IMR-90 (cell line): ENCODE measurements at places on chromosomes 16 and 17. TPM values are rescaled to one million over a fixed set of nuclear protein-coding genes. Genes with fewer than 3 reads are reported as not detected.
A peak's percentile ranks its signal among the peaks of the same experiment; 100 is the strongest.

ZC3H7A gene
- 22.2 and 33.3 TPM in 2 replicates for total RNA-seq

ALOXE3 gene
- under 0.01 TPM in 2 replicates for total RNA-seq

DNA sequence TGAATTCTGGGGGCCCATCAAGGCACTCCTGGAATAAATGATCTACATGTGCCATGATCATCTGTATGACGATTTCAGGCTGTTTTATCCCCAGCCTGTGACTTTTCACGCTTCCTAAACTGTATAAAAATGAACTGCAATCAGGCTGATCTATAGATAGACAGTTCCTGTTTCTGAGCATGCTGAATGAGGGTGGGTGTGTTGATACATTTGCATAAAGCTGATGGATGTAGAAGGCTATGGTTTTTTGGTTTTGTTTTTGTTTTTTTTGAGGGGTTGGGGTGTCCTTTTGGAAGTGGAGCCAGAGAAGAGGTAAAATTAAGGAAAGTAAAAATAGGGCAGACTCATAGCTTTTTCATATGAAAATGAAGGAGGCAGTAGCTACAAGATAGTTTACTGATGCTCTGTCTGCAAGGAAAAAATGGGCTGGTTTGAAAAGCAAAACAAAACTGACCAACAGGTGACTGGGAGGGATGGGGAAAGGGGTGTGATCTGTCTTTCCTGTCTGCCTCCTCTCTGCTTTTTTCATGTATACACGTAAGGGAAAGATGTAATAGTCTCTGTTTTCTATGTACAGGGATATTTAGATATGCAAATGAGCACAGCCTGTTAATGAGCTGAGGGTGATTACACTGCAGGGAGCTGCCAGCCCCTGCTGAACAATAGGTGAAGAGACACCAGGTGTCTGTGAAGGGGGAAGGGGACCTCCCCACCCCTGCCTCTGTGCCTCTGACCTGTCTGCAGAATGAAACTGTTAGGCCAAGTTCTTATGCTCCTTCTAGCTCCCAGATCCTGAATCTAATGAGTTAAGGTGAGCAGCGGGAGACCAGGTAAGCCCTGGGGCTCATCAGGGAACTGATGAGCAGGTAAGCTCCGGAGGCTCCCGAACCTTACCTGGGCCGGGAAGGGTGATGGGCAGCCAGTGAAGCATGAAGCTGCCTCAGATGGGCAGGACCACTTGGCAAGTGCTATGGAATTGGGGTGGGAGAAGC, 46.6 kb upstream of the LYRM9 start:
- H3K4me1 ChIP-seq = no peaks in the 10 kb centered on the region
- H3K27ac ChIP-seq = no peak overlapping the region
- peaks cover 29% of the 10 kb centered on the region for H3K27me3 ChIP-seq
- H3K4me3 ChIP-seq = no peak overlapping the region
- no peaks in the 10 kb centered on the region for H3K36me3 ChIP-seq

- no peak overlapping the region for H3K27ac ChIP-seq
- DNase-seq = no peak
- no peaks in the 10 kb centered on the region for H3K36me3 ChIP-seq
- H3K27me3 ChIP-seq = no peaks in the 10 kb centered on the region
- H3K4me3 ChIP-seq = no peak overlapping the region
Observed at GRCh38 chr16:60206516-60206915, 1472.4 kb upstream of the GOT2 start.

- H3K36me3 ChIP-seq = no peaks in the 10 kb centered on the region
- no peak for DNase-seq
- no peaks in the 10 kb centered on the region for H3K27me3 ChIP-seq
- H3K4me3 ChIP-seq = no peak overlapping the region
Observed at GRCh38 chr16:72428681-72429376, 256.9 kb upstream of the PMFBP1 start.

NPW gene
- 0.18 TPM in 1 of 2 replicates, not detected in the other for total RNA-seq

DNA sequence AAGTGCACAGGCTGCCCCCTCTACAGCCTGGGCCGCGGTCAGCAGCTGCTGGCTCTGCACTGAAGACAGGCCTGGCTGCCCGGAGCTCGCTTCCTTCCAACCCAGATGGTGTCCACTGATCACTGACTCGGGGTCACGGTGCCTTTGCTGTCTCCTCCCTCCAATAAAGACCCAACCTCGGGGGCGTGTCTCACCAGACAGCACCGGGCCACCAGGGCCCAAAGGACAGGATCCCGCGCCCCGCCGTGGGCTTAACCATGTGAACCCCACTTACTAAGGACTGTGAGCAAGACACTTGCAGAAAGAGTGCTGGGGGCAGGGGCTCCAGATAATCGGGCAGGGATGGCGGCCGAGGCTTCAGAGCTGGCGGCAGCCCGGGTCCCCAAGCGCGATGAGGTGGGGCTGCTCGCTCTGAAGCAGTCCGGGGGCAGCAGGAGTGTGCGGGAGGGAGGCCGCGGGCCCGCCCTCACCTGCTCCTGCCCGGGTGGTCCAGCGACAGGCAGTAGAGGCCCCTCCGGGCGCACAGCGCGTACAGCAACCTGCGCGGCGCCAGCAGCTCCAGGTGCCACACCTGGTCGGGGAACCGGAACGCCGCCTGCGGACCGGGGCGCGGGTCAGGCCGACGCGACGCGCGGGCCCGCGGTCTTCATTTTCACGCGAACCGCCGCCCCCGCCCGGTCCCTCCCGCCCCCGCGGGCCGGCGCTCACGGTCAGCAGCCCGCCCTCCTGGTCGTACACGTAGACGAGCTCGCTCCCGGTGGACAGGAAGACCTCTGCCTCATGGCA, 502 bp downstream of the FAAP100 start:
- H3K27me3 ChIP-seq = no peaks in the 10 kb centered on the region
- H3K27ac ChIP-seq = peak overlapping the region; percentile 94
- peaks cover 22% of the 10 kb centered on the region for H3K4me1 ChIP-seq
- DNase-seq = peak; percentile 16
- H3K36me3 ChIP-seq = peaks cover 32% of the 10 kb centered on the region
- H3K4me3 ChIP-seq = peak overlapping the region; percentile 100

GRCh38 chr16:47731252-47731651, 270.1 kb downstream of the PHKB start:
- peak; percentile 99 for DNase-seq
- no peaks in the 10 kb centered on the region for H3K27me3 ChIP-seq
- H3K36me3 ChIP-seq = no peaks in the 10 kb centered on the region
- H3K27ac ChIP-seq = peak overlapping the region; percentile 32
- H3K4me3 ChIP-seq = no peak overlapping the region

- no peaks in the 10 kb centered on the region for H3K4me1 ChIP-seq
- H3K36me3 ChIP-seq = no peaks in the 10 kb centered on the region
- H3K27me3 ChIP-seq = no peaks in the 10 kb centered on the region
- DNase-seq = no peak
- H3K27ac ChIP-seq = no peak overlapping the region
- H3K4me3 ChIP-seq = no peak overlapping the region
Observed at GRCh38 chr16:83205896-83206295, 579.1 kb downstream of the CDH13 start.

- no peaks in the 10 kb centered on the region for H3K27me3 ChIP-seq
- H3K4me3 ChIP-seq = no peak overlapping the region
- H3K27ac ChIP-seq = peak overlapping the region; percentile 3; the same call in 1 of the 2 replicates
- no peaks in the 10 kb centered on the region for H3K36me3 ChIP-seq
Observed at GRCh38 chr17:43543771-43544575, 2.2 kb downstream of the ETV4 start.

DNA sequence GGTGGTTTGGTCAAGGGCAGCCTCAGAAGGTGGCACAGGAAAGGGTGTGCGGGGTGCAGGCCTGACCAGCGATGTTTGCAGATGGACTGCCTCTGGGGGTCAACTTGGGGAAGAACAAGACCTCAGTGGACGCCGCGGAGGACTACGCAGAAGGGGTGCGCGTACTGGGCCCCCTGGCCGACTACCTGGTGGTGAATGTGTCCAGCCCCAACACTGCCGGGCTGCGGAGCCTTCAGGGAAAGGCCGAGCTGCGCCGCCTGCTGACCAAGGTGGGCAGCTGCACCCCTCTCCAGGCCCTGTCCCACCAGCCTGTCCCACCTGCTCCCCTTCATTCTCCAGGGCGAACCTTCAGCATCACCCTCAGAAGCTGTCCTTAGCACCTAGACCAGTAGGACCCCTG, 12.5 kb downstream of the DHODH start:
- H3K27me3 ChIP-seq = no peaks in the 10 kb centered on the region
- no peak overlapping the region for H3K27ac ChIP-seq
- no peaks in the 10 kb centered on the region for H3K4me1 ChIP-seq
- no peak overlapping the region for H3K4me3 ChIP-seq

CEP295NL gene
- total RNA-seq = 0.56 and 0.72 TPM in 2 replicates

DNA sequence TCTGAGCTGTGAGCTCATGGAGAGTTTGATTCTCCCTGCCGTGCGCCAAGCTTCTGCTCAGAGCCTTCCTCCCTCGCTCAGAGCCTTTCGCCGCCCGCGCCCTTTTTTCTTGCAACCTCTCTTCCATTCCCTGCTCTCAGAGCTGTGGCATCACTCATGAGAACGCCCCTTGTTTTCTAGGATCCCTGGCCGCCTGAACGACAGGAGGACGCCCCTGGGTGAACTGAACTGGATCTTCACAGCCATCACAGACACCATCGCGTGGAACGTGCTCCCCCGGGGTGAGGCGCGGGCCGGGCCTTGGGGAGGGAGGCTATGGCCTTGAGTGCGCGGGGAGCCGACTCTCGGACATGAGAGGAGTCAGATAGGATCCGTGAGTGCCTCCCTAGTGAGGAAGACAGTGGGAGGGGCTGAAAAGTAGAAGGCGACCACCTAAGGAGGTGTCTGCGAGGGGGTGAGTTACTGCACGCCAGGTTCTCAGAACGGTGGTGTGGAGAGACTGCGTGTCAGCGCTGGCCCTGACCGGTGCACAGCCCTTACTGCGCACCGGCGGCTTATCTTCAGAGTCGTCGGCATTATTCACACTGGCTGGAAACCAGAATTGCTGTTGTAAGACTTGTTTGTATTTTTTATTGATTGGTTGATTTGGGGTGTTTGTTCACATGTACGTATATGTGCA, 169.5 kb upstream of the CHMP6 start:
- H3K36me3 ChIP-seq = peaks cover 7% of the 10 kb centered on the region
- no peaks in the 10 kb centered on the region for H3K27me3 ChIP-seq
- no peak overlapping the region for H3K27ac ChIP-seq
- peaks cover 17% of the 10 kb centered on the region for H3K4me1 ChIP-seq
- no peak for DNase-seq
- H3K4me3 ChIP-seq = no peak overlapping the region

CCL16 gene
- not detected in 2 replicates for total RNA-seq

DNA sequence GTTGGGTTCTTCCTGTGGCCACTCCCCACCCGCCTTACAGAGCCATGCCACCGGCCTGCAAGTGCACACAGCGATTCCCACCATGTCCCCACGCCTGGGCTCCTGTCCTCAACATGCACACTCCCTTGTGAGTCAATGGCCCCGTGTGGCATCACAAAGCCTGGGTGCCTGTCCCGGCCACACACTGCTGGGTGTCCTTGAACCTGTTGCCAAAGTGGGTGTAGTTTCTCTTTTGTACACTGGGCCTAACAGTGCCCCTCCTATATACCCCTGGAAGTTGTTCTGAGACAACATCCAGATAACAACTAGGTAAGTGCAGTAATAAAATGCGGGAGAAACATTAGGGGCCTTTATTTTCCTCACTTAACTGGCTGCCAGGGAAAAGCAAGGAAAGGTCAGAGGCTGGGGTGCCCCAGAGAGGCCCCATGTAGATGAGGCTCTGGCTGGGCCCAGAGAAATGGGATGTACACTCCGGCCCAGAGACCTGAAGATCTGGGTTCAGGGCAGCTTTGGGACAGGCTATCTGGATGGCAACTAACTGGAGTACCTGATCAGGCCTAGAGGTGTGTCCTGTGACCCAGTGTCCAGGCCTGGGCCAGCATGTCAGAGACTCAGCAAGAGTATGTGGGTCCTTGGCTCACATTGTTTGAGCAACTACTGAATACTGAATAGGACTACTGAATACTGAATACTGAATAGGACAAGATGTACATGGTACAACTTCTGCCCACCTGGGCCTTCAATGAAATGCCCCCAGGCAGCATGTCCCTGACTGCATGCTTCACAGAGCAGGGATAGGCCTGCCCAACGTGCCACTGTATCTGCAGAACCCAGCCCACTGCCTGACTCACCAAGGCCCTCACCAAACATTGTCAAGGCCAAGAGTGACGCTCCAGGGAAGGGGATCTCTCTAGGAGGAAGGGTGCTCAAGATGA, 8.3 kb downstream of the ABCC3 start:
- no peaks in the 10 kb centered on the region for H3K36me3 ChIP-seq
- no peak for DNase-seq
- peaks cover 30% of the 10 kb centered on the region for H3K4me1 ChIP-seq
- H3K27me3 ChIP-seq = no peaks in the 10 kb centered on the region

SRL gene
- total RNA-seq = under 0.01 TPM in 1 of 2 replicates, not detected in the other

DNA sequence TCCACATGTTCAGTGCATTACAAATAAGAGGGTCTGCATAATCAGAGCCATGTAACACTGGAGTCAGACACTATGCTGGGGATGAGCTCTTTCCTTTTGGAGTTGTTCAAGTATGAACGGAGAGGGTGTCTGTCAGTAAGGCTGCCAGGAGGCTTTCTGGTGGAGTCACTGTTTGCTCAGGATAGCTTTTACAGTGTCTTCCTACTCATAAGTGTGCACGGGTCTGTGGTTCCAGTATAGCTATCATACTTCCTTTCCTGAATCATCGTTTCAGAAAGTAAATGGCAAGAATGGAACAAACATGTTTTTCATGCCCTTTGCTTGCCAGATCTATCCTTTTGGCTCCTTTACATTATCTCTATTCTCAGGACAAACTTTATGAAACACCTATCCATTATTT, 152.7 kb upstream of the CDH11 start:
- no peak overlapping the region for H3K4me3 ChIP-seq
- DNase-seq = no peak
- no peaks in the 10 kb centered on the region for H3K27me3 ChIP-seq
- H3K27ac ChIP-seq = no peak overlapping the region
- no peaks in the 10 kb centered on the region for H3K4me1 ChIP-seq
- H3K36me3 ChIP-seq = no peaks in the 10 kb centered on the region

DNA sequence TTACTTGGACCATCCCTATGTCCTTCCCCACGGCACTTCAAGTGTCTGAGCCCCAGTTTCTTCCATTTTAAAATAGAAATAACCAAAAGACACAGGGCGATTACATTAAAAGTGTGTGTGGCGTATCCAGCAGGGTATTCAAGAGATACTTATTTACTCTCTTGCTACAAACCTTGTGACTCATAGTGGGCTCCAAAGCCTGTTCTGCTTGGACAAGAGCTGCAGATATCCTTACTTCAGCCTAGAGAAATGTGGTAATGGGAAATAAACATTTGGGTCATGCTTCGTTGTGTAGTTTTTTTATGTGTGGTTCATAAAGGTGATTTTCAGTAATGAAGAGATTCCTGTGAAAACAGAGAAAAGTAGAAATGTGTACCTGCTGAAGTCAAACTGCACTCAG, 288.9 kb upstream of the CDH11 start:
- H3K4me1 ChIP-seq = no peaks in the 10 kb centered on the region
- H3K36me3 ChIP-seq = no peaks in the 10 kb centered on the region
- DNase-seq = peak; percentile 81
- H3K27ac ChIP-seq = no peak overlapping the region
- H3K27me3 ChIP-seq = no peaks in the 10 kb centered on the region

- H3K36me3 ChIP-seq = peaks cover 9% of the 10 kb centered on the region; the same call in 1 of the 2 replicates
- H3K27ac ChIP-seq = no peak overlapping the region
- H3K27me3 ChIP-seq = no peaks in the 10 kb centered on the region
- no peak overlapping the region for H3K4me3 ChIP-seq
Observed at GRCh38 chr16:88017587-88018101, 66.4 kb downstream of the BANP start.

CCL8 gene
- not detected in 2 replicates for total RNA-seq
